Smooth muscle cell of trachea (primary cell): ENCODE measurements at places on chromosomes 2 and 18. TPM values are rescaled to one million over a fixed set of nuclear protein-coding genes. Genes with fewer than 3 reads are reported as not detected.

The RPRM gene
- total RNA-seq = 0.15 TPM in 1 of 2 replicates, not detected in the other

The SP5 gene
- not detected in 2 replicates for total RNA-seq

The HOXD9 gene
- total RNA-seq = 0.17 TPM in 1 of 2 replicates, not detected in the other

The EPHA4 gene
- 6.4 and 14.7 TPM in 2 replicates for total RNA-seq

The KIAA2012 gene
- 0.17 TPM in 1 of 2 replicates, not detected in the other for total RNA-seq

The CYP1B1 gene
- total RNA-seq = 31.1 and 184 TPM in 2 replicates

The CYP27A1 gene
- total RNA-seq = 19.1 and 53.1 TPM in 2 replicates

The HOXD12 gene
- total RNA-seq = not detected in 2 replicates

The MAP3K19 gene
- not detected in 2 replicates for total RNA-seq

The CRACDL gene
- under 0.01 TPM in 1 of 2 replicates, not detected in the other for total RNA-seq

The SLC14A1 gene
- total RNA-seq = 62.7 and 81.0 TPM in 2 replicates

The DPP10 gene
- not detected in 2 replicates for total RNA-seq

The CTAGE1 gene
- under 0.01 TPM in 1 of 2 replicates, not detected in the other for total RNA-seq

The UGT1A6 gene
- total RNA-seq = not detected in 2 replicates

The DSG2 gene
- total RNA-seq = 0.33 and 0.73 TPM in 2 replicates

The TMEM182 gene
- 1.3 and 2.0 TPM in 2 replicates for total RNA-seq
